ENCODE measurements at places on chromosomes 13 and 19.

- no peak for DNase-seq
Measured at GRCh38 chr19:1081301-1082164, 13.6 kb downstream of the POLR2E start.

DNA sequence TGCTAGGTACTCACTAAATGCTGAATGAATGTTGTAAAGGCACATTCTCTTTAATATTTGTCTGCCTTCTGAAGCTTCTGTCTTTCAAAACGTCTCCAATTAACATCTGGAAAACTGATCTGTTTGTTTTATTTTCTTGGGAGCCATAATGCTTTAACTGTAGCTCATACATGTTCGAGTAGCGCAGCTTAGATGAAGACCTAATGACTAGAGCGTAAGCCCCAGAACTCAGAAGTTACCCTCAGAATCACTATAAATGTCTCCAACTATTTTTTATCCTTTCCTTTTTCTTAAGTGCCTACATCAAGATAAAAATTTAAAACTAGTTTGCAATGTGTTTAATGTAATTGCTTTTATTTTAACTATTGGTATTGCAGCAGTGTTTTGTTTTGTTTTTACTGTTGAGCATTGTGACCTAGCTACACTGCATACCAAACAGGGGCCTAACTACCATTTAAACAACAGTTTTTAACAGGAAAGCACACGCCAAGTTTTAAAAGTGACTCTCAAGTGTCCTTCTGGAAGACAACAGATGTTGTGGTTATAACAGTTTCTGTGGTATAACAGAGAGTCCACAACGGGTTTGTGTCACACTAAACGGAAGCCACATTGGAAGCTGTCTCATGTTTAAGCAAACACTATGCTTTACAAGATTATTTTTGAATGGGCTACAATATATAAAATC, 42.0 kb downstream of the MRPL57 start:
- DNase-seq = peak; percentile 76

GRCh38 chr13:110669036-110669435, 36.9 kb downstream of the CARS2 start:
- no peak for DNase-seq

DNA sequence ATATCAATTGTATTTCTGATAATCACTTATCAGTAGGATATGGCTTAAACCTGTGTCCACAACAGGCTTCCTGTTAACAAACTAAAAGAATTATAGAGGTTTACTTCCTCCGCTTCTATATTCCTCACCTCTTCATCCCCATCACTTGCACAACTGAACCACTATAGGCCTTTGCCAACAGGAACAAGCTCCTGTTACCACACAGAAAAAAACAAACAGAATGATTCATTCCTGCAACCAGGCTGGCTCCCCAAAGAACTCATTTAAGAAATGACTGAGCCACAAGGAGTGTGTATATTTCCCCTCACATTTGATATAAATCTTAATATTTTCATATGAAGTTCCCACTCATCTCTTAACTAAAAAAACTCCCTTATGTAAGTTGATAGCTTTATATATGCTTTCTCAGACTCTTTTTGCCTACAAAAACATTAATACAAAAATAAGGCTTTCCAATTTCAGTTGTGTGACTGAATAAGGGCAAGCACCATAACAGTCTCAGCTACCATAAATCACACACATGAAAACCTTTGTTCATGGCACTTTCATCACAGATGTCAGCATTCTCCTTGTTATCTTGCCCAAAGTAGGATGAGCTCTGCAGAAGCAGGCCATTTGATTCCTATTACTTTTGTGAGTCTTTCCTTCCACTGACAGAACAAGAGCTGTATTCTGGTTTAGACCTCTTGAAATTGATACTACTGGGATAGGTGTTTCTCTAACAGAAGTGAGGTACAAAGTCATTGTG, 366.8 kb downstream of the SLITRK1 start:
- no peak for DNase-seq

- no peak for DNase-seq
Measured at GRCh38 chr13:103000157-103000556, 66.1 kb downstream of the SLC10A2 start.

- no peak for DNase-seq
Measured at GRCh38 chr19:53982611-53983010, 8.8 kb upstream of the CACNG6 start.

GRCh38 chr13:100389617-100390016, 199.0 kb downstream of the GGACT start:
- DNase-seq = no peak

- no peak for DNase-seq
Measured at GRCh38 chr13:112992931-112993680, 24.1 kb downstream of the MCF2L start.

DNA sequence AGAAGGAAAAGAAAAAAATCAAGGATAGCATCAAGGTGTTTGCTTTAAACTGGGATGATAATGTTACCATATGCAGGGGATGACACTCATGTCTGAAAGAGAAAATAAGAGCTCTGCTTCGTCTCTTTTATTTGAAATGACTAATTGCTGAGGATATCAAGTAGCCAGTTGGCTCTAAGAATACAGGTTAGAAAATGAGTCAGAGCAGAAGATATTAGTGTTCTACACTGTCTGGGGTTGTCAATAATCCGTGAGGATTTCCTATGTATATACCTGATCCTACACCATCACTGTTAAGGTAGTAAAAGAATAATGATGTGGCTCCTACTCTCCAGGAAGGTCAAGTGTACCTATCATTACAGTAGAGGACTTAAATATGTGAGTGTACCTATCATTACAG, 562.5 kb downstream of the GPC6 start:
- no peak for DNase-seq

- DNase-seq = no peak
Measured at GRCh38 chr13:29878101-29878500, 27.7 kb upstream of the UBL3 start.

GRCh38 chr13:31209172-31209840, 9.5 kb downstream of the B3GLCT start:
- no peak for DNase-seq

- DNase-seq = no peak
Measured at GRCh38 chr19:17306285-17306714, 628 bp downstream of the MRPL34 start.

GRCh38 chr13:112510002-112510780, 77.8 kb downstream of the TUBGCP3 start:
- DNase-seq = no peak

GRCh38 chr19:57099199-57099661, 20.6 kb upstream of the USP29 start:
- DNase-seq = peak; percentile 4

- no peak for DNase-seq
Measured at GRCh38 chr13:41394166-41394565, 63.2 kb upstream of the RGCC start.

- peak; percentile 86 for DNase-seq
Measured at GRCh38 chr19:40444000-40444824, at the start of gene SERTAD3. Gene SERTAD3, minus strand, starts transcription at chr19:40444335. Its CDS starts 2,255 bp downstream, at chr19:40442080.

DNA sequence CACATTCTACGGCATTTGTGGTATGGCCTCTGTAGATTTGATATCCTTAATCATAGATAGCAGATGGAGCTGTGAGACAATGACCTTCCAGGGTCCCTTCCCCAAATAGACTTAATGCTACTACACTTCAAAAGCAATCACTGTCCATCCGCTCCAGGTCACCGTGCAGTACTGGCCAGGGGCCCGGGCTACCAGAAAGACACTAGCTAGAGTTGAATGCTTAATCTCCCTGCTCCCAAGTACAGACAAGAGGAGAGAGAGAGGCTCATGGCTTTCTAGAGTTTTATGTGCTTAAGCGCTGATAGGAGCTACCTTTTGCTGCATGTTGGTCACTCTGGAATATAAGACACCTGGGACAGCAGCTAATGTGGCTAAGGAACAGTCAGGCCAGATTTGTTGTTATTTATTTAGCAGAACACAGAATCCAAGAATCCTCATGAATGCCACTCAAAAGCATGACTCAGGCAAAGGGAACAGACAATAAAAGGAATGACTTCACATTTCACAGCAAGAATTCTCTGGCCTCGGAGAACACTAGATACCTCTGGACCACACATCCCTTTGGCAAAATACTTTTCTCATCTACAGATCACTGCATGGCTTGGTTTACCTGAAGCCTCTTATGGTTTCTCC, 165.0 kb downstream of the LACC1 start:
- DNase-seq = no peak

GRCh38 chr19:40640744-40641143, 39.6 kb downstream of the LTBP4 start:
- no peak for DNase-seq

- DNase-seq = no peak
Measured at GRCh38 chr13:100245104-100245503, 156.2 kb downstream of the PCCA start.

GRCh38 chr13:60155978-60156377, 7.8 kb downstream of the DIAPH3 start:
- DNase-seq = no peak

DNA sequence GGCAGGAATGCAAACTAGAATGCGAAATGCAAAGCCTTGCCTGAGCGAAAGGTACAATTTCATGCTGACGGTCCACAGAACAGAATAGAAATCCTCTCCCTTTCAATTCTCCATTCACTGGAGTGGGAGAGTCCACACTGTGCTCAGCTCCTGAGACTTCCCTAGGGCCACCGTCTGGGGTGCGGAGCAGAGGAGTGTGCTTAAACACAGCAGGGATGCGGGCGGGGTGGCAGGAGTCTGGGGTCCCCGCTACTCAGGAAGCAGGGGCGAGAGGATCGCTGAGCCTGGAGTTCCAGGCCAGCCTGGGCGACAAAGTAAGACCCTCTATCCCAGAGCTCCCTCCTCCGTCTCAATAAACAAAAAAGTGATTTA, 552 bp upstream of the ZNF816 start:
- no peak for DNase-seq

- no peak for DNase-seq
Measured at GRCh38 chr13:109346060-109346459, 440.3 kb downstream of the IRS2 start.

DNA sequence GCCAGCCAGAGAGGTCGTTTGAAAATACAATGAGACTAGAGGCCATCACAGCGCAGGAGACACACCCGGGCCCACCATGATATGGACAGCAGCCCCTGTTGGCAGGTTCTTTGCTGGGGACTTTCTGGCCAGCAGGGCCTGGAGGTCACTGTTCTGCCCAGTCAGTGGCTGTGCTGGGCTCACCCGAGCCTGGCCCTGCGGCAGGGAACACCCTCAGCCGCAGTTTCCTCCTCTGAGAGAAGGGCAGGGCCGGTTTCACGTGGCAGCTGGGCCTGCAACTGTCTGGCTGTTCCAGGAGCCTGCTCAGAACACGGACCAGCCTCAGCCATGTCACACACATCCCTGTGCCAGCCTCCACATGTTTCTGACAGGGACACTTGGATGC, 39.4 kb downstream of the ADPRHL1 start:
- no peak for DNase-seq
